ENCODE measurements at places on chromosomes 6 and 20.
A peak's percentile ranks its signal among the peaks of the same experiment; 100 is the strongest.

DNA sequence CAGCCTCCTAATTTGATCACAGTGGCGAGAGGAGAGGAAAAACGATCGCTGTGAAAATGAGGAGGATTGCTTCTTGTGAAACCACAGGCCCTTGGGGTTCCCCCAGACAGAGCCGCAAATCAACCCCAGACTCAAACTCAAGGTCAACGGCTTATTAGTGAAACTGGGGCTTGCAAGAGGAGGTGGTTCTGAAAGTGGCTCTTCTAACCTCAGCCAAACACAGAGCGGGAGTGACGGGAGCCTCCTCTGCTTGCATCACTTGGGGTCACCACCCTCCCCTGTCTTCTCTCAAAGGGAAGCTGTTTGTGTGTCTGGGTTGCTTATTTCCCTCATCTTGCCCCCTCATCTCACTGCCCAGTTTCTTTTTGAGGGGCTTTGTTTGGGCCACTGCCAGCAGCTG lies 28.7 kb downstream of the SAYSD1 start:
- no peak for DNase-seq

- no peak for DNase-seq
These were observed 369.7 kb upstream of the FLRT3 start for GRCh38 chr20:14707026-14707680.

- DNase-seq = no peak
These were observed 970.0 kb upstream of the SLC35B3 start for GRCh38 chr6:9405369-9405768.

- DNase-seq = no peak
These were observed 12.1 kb downstream of the SS18L1 start for GRCh38 chr20:62155428-62156253.

GRCh38 chr6:114354482-114354881 lies 11.7 kb upstream of the HS3ST5 start:
- DNase-seq = no peak

DNA sequence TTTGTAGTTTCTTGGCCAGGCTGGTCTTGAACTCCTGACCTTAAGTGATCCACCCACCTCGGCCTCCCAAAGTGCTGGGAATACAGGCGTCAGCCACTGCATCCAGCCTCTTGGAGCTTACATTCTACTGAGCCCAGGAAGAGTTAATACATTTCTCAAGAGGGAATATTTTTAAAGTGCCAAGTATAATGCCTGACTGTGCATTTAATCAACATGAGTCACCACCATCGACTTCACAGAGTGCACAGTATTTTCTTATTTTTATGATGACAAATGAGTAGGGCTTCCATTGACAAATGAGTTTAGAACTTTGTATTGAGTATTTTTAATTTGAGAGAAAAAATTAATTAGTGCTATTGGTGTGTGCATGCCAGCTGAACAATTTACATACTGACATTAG lies 72.2 kb downstream of the SASH1 start:
- DNase-seq = no peak

- no peak for DNase-seq
These were observed 222.0 kb upstream of the SGK1 start for GRCh38 chr6:134539865-134540323.

- no peak for DNase-seq
These were observed 775.8 kb upstream of the FLRT3 start for GRCh38 chr20:15113144-15113773.

DNA sequence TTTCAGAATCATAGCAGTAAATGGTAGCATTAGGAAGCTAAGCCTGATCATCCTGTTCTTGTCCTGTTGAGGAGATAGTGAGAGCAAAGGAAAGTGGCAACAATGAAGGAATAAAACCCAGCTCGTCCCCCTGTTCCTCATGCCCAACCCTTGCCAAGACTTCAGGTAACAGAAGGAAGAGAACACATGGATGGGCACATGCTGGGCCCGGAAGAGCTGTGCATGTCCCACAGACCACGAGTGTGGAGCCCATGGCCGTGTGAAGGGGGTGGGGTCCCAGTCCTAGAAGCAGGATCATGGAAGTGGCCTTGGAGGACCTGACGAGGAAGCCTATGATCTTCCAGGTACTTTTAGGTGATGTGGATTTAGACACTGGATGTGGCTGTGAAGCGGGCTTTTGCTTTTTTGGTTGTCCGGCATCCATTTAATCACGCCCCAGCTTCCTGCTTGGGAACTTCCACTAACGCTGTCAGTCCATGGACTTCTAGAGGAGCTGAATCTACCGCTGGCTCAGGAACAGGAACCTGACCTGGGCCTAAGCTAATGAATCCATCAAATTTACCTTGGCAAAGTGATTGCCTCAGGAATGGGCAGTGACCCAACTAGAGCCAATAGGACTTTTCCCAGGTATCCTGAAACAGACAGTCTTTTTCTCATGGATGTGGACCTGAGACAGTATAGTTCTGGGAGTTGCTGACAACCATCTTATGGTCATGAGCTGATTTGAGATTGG lies 79.3 kb upstream of the ARMC2 start:
- no peak for DNase-seq

DNA sequence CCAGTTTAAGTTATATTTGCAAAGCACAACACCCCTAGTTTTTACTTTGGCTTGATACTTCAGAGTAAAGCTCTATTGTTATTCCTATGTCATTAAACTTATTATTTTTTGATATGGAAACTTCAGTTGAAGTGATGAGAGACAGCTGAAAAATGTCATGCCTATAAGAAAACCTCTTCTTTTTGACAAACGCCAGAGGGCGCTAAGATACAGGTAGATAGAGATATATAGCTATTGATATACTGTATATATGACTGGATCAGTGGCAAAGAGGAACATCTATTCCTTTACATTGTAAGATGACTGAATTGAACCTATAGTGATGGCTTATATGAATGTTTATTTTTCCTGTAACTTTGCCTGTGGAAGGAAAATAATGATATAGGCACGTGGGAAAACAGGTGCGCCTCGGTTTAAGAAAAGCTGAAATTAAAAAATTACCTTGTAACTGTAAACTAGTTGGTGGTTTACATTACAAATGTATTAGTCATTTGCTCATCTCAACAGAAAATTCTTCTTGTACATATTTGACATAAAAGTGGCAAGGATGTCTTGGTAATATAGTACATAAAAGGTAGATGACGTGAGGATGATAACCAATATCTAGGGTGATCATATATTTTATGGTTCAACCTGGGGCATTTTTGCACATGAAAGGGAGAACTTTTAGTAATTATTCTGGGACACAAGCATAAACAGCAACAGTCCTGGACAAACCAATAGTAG lies 74.1 kb downstream of the LAMA4 start:
- peak; percentile 84 for DNase-seq

DNA sequence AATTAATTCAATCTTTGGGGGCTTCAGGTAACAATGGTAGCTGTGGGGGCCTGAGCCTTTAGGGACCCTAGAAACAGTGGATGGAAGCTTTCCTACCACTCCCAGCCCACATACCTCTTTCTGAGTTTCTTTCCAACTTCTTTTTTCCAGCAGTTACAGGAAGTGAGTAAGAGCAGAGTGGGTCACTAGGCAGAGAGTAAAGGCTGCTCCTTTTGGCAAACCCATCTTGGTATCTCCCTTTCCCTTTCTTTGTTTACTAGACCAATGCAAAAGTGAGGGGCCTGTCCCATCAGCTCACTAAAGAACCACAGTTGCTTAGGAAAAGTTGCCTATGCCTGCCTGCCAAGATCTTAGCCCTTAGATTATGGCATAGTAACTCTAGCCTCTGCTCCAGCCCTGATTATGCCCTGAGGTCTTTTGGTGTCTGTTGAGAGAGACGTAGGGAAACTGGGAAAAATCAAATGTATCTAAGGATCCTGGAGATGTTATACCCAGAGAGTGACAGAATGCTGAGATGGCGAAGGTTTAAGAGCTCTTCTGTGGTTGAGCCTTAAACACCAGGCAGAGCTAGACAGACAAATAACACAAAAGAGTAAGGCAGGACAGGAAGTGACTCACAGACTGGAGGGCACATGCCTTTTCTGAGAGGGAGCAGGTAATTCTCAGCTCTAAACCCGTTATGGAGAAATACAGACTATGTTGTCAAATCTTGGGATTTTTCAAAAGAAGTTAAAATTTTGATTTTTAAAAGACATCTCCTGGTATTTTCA lies 31.3 kb downstream of the TRMT6 start:
- DNase-seq = no peak

- no peak for DNase-seq
These were observed 95.9 kb downstream of the FYN start for GRCh38 chr6:111777357-111777756.

GRCh38 chr6:158121335-158121734 lies 46.7 kb downstream of the SERAC1 start:
- DNase-seq = no peak

DNA sequence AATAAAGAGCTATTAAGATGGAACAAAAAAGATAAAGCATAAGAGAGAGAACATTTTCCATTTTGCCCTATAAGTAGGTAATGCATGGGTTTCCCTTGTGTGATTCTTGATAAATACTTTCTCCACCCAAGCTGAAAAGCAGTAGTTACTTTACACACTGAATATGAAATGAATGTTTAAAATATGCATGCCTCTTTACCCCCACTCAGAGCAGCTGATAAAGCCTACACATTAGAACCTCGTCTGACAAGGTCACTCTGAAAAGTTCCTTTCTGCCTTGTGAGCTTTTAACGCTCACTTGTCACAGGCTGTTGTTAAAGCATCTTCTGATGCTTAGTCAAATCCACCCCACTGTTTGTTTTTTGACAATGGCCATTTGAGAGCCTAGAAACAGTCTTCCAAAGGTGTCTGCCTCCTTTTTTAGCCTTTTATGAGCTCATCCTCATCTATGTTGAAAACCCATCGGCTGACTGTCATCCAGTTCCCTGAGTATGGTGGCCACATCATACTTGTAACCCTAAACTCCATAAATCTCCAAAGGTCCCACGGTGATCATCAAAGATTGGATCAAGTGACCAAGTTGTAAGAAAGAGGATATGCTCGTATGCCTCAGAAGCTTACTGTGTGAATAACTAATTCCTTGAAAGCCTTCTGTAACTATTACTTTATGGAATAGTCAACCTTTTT lies 102.8 kb downstream of the ATXN1 start:
- DNase-seq = no peak

- no peak for DNase-seq
These were observed 455.7 kb downstream of the PLCB1 start for GRCh38 chr20:8587810-8588209.

GRCh38 chr6:148711833-148712654 lies 34.8 kb upstream of the UST start:
- DNase-seq = no peak

- DNase-seq = no peak
These were observed 33.3 kb upstream of the THEMIS start for GRCh38 chr6:127933852-127934840.

DNA sequence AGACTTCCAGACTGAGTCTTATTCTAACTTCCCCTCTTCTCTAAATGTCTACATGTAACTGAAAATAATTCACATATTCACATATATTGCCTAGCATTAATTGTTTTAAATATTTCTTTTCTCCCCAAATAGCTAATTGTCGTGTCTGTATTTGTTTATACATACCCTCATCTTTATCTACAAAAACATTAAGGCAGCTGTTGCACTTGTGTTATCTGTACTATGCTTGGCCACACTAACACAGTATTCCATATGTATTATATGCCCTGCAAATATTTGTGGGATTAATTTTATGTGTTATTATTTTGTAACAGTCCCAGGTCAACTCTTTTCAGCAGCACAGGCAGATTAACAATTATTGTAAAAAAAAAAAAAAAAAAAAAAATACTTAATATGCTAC lies 11.7 kb downstream of the HDAC2 start:
- DNase-seq = no peak

- no peak for DNase-seq
These were observed 16.0 kb downstream of the UQCC2 start for GRCh38 chr6:33695451-33695887.

DNA sequence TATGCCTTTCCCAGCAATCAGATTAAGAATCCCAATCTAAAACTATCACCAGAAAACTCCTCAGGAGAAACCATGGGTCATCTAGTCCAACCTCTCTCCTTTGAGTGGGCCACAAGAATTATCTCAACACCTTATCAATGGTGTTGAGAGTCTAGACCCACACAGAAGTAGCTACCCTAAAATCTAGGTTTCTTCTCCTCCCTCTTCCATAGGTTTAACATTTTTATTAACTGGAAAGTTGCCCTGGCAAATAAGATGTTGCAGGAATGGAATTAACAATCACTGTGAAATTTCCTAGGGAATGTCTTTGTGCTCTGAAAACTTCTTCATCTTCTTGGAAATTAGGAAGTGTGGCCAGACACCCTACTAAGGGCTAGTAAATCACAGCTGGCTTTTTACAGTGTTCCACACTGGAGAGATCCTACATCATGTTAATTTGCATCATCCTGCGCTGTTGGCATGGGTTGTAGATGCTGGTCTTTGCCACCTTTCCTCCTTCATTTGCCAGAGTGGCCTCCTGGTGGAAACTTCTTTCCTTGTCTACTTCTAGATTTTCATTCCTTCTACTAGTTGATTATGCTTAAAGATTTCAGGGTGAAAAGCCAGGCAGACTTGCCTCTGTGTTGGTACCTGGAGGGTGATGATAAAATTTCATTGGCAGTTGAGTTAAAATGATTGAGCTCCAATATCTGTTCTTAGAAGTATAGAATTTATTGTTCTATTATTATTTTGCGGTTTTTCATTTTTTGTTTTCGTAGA lies 2.7 kb downstream of the TNFAIP3 start:
- no peak for DNase-seq

DNA sequence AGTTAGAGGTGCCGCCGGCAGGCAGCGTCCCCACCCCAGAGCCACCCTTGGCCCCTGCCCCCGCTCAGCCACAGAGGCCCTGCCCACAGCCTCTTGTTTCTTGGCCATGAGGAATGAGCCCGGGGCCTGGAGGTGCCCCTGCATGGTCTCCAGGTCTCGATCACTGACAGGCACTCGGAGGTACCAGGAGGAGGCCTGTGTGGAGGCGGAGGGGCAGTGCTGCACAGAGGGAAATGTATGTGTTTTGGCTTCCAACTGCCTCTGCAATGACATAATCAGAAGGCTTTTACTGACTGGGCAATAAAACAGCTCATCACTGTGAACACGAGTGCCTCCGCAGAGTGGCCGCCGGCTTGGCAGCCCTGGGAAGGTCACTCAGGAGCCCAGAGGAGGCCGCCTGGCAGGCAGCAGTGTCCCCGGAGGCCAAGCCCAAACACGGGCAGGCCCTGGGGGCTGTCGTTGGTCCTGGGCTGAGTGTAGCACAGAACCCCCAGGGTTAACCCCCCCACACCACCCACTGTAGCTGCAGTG lies 61.1 kb upstream of the GATA5 start:
- DNase-seq = no peak

- no peak for DNase-seq
These were observed 2.4 kb downstream of the CST9 start for GRCh38 chr20:23603321-23603720.

- DNase-seq = no peak
These were observed 298.8 kb downstream of the FOXA2 start for GRCh38 chr20:22285555-22285954.

DNA sequence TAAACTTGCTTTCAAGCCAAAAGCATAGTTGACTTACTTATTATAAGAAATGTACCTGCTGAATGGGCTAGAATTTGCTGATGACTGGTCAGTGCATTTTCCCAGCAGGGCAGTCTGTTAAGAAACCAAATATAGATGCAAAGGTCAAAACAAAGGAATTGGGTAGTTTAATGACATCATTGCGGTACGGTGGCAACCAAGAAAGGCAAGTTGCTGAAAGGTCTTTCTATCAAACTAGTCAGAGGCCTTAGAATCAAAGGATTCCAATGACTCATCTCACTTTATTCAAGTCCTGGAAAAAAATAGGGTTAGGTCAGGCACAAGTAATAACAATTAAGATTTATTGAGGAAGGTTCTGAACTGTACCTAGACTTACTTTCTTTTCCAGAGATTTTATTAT lies 76.4 kb downstream of the KIZ start:
- DNase-seq = no peak
